Activated CD8-positive, alpha-beta memory T cell treated with anti-CD3 and anti-CD28 coated beads, Interleukin-2, amount 10 ng/mL, durations not matched to agents 7 days and 5 days (primary cell): ENCODE measurements at places on chromosomes 11 and 22. TPM values are rescaled to one million over a fixed set of nuclear protein-coding genes. Genes with fewer than 3 reads are reported as not detected.
A peak's percentile ranks its signal among the peaks of the same experiment; 100 is the strongest.

The OR51M1 gene
- not detected for total RNA-seq

GRCh38 chr11:86715611-86716010 is 43.2 kb upstream of the ME3 start:
- no peak overlapping the region for H3K27ac ChIP-seq
- no peak for DNase-seq
- H3K4me3 ChIP-seq: no peak overlapping the region
- no peaks in the 10 kb centered on the region for H3K4me1 ChIP-seq

The RAD9A gene
- 49.6 TPM for total RNA-seq

DNA sequence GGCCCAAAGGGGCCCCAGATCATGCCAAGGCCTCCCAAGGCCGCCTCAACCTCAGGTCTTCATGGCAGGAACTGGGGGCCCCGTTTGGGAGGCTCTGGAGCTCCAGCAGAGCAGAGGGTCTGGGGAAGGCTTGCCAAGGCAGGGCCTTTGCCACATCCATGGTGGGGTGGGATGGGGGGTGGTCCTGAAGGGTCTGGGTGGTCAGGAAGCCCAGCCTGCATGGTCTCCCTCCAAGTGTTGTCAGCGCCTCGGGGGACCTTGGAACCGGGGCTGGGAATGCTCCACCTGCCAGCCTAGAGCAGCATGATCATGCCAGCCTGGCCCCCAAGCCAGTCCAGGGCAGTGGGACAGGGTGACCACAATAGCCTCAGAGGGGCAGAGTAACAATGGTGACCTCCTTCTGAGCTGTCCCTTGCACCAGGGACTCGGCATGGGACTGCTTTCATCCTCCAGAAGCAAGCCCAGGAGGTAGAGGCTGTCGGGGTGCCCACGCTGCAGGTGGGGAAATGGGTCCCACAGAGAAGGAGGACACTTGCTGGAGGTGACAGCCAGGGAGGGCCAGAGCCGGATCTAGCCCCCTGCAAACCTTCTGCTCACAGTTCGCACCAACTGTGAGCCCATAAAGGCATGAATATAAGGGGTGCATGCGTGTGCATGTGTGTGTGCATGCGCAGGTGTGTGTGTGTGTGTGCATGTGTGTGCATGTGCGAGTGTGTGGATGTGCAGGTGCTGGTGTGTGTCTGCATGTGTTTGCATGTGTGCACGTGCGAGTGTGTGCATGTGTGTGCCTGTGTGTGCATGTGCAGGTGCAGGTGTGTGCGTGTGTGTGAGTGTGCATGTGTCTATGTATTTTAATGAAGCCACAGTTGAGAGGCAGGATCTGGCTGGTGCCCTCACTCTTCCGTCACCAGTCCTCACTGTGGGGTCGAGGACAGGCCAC is 63.8 kb downstream of the MYEOV start:
- H3K4me3 ChIP-seq: no peak overlapping the region
- H3K36me3 ChIP-seq: no peaks in the 10 kb centered on the region
- peaks cover 2% of the 10 kb centered on the region for H3K27me3 ChIP-seq
- DNase-seq: peak; percentile 30
- H3K4me1 ChIP-seq: peaks cover 2% of the 10 kb centered on the region

The GPR83 gene
- total RNA-seq: 0.05 TPM

DNA sequence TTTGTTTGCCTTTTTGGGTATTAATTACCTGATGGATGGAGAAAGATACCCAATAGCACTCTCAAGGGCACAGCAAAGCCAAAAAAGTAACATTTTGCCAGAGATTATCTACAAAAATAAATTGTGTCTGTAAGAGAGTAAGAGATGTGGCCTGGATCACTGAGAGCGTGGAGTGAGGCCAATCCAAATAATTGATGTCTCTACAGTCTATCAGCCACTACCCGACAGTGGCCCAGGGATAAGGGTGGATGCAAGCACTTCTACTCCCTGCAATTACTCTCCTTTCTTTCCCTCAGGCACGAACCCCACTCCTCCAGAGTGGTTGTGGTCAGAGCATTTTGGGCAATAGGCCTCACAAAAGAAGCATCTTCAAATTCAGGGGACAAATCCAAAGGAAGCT is 92.3 kb upstream of the ZC3H12C start:
- peaks cover 5% of the 10 kb centered on the region for H3K4me1 ChIP-seq
- no peaks in the 10 kb centered on the region for H3K36me3 ChIP-seq
- H3K27me3 ChIP-seq: peaks cover 7% of the 10 kb centered on the region
- H3K4me3 ChIP-seq: no peak overlapping the region
- DNase-seq: no peak

The SLC17A6 gene
- total RNA-seq: not detected

DNA sequence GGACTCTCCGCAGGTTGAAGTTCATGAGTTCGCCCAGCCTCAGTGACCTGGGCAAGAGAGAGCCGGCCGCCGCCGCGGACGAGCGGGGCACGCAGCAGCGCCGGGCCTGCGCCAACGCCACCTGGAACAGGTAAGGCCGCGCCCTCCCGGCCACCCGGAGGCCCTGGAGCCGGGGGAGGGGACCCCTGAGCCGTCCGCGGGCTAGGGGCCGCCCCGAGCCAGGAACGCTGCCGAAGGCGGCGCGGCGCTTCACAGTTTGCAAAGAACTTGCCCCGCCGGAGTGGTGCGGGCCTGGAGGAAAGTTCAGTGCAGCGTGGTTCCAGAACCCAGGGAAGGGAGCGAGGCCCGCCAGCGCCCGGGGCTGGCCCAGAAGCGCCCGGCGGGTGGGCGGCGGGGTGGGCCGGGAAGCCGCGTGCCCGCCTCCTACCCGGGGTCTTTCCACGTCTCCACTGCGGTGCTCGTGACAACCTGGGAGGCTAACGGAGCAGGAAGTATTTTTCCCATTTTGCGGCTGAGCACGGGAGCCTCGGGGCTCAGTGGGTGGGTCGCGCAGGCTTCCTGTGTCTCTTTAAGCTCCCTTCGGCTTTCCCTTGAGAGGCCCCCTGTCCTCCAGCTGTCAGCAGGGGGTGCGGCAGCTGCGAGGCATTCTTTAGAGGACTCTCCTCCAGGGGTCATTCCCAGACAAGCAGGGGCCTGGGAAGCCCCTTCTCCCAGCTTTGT is 635 bp downstream of the PRR5 start:
- peaks cover 24% of the 10 kb centered on the region for H3K4me1 ChIP-seq
- peaks cover 3% of the 10 kb centered on the region for H3K36me3 ChIP-seq
- no peaks in the 10 kb centered on the region for H3K27me3 ChIP-seq
- H3K27ac ChIP-seq: no peak overlapping the region
